ENCODE measurements at places on chromosomes 5 and 9.
A peak's percentile ranks its signal among the peaks of the same experiment; 100 is the strongest.

DNA sequence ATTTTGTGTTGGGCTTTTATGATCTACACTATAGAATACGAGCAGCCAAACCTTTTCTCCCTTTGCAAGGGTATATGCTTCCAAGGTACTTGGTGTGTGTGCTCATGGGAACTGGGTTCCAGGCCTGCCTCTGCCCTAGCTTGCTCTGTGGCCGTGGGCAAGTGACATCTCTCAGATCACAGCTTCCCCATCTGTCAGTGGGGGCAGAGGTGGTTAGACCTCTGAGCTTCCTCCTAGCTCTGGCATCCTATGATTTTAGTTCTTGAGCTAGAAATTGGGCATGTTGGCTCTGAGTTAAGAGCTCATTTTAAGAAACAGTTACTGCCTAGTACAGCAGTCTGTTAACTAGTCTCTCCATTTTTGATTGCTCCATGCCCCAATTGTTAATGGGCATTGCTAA is 12.5 kb upstream of the CCNJL start:
- no peak for ATAC-seq

DNA sequence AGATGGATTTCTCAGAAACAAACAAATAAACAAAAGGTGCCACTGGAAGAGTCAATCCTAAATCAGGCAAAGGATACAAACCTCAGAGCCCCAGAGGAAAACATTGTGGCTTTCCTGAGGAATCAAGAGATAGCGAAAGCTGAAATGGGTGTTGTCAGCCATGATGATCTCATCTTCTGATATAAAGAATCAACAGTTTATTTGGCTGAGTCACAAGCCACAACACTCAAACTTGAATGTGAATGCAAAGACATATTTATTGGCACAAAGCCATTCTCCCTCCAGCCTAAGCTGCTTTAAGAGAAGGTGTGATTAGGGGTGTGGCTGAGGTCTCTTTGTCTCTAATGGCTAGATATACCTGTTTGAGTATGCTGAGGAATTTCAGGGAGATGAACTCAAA is 73.3 kb upstream of the NREP start:
- peak; percentile 56 for ATAC-seq

DNA sequence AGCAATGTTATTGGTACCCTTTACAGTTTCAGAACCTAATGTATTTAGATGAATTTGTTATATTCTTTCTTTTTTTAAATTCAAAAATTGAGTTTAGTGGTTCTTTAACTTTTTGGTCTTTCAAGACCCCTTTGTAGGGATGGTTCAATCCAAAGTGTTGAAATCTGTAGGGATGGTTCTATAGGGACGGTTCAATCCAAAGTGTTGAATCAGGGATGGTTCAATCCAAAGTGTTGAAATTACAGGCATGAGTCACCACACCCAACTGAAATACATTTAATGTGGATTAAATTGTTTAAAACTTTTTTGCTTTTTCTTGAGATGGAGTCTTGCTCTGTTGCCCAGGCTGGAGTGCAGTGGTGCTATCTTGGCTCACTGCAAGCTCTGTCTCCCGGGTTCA is 30.6 kb downstream of the SNX2 start:
- no peak for ATAC-seq

DNA sequence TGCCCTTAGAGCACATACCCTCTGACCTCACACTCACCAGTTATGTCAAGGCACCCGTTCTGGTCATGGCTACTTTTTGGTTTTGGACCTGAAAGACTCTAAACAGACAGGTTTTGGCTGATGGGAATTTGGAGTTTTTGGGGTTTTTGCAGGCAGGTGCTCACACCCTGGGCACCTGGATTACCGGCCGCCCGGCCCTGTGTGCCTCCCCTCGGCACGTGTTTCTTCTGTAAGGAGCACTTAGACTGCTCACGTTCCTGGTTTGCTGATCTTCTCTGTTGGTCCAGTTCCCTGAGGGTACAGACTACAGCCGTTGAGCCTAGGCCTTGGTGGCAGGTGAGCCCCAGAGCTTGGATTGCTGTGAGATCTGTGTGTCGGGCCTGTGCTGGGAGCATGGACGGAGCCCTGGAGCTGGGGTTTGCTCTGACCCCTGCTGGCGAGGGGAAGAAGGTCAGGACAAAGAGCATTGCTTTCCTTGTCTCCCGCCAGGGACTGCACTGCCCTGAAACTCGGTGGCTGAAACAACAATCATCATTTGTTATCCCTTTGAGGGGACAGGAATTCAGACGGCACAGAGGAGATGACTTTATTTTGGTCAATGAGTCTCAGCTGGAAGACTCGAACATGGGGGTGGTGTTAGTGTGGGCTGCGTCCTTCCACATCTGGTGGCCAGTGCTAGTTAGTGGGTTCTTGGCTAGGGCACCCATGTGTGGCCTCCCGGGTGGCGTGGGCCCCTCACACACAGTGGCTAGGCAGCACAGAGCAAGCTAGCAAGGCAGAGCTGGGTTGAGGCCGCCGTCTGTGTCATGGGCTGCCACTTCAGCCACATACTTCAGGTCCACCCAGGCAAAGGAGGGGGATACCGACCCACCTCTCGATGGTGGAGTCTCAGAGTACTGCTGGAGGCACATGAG is 76.4 kb downstream of the EHMT1 start:
- ATAC-seq, result peak; percentile 91

DNA sequence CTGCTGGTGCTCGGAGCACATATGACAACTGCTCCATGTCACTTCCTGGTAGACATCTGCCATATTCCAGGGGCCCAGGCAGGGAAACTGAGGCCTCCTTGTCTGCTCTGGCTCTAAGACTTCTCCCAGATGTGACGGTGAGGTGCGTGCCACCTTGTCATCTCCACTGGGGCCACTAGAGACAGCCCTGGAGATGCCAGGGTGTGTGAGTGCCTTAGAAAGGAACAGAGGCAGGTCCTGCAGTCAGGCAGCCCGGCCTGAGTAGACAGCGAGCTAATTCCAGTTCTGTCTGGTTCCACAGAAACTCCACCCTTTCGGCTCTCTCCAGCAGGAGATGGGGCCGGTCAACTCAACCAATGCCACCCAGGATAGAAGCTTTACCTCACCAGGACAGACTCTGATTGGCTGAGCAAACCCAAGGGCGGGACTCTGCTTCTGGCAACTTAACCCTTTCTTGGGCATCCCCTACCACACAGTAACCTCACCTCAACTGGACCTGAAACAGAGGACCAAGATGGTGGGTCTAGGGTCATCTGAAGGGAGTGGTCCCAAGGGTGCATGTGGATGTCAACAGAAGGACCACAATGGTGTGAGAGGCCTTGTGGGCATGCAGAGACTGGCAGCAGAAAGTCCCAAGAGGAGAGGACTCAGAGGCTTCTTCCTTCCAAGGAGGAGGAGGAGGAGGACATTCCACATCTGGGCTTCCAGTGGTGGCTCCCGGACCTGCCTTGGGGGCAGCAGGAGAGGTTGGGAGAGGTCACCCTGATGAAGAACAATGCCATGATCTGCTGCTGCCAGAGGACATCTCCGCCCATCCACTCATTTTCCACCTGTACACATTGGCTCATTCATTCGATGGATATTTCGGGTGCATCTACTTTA is 77.7 kb downstream of the RGS3 start:
- peak; percentile 96 for ATAC-seq

DNA sequence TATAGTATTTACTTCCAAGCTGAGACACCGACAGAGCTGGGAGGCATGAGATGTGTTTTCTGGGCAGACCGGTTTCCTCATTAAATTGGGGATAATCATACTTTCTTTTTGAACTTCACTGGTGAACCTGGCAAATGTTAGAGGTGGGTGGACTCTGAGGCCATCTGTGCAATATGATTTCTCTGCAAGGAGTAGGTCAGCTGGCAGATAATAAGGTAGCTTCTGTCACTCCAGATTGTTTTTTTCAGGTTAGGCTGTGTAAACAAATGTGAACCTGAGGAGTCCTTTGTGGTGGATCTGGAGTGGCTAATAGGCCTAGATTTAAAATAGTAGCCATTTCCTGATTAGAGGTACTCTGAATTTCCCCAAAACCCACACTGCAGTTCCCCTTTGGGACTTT is 75.4 kb upstream of the S1PR3 start:
- ATAC-seq, result no peak

DNA sequence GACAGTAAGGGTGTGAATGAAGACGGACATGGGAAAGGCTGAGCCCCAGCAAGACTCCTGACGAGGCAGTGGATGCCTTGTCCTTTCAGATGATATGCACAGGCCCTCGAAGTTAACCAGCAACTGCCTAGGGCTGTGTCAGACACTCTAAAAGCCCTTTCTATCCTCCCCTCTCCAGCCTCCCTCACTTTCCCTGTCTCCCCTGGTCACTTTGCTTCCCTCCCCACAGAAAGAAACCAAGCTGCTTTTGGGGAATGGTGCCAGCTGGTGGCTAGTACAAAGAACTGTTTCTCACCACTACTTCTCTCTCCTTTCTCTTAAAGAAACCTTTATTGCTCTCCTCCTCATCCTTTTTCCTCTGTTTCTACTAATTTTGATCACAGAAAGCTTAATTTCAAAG is 21.4 kb downstream of the LHFPL2 start:
- ATAC-seq, result peak; percentile 45

DNA sequence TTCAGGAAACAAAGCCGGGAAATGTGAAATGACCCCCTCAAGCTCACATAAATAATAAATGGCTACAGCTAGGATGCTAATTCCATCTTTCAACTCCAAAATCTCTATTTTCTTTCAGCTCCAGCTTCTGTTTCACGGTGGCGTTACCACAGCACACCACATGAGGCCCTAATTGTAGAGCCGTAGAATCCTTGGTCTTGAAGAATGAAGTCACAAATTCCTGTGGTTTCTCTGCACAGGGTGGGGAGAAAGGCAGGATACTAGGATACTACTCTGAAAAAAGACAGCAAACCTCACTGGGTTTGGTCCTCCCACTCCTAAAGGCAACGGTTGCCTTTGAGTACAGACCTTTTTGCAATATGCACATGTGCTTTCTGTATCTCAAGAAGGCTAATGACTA is 13.9 kb upstream of the RARS1 start:
- peak; percentile 100 for ATAC-seq

GRCh38 chr9:75101004-75101588 is 12.8 kb downstream of the OSTF1 start:
- ATAC-seq, result no peak

GRCh38 chr9:85640425-85640824 is 101.3 kb downstream of the AGTPBP1 start:
- ATAC-seq, result no peak

DNA sequence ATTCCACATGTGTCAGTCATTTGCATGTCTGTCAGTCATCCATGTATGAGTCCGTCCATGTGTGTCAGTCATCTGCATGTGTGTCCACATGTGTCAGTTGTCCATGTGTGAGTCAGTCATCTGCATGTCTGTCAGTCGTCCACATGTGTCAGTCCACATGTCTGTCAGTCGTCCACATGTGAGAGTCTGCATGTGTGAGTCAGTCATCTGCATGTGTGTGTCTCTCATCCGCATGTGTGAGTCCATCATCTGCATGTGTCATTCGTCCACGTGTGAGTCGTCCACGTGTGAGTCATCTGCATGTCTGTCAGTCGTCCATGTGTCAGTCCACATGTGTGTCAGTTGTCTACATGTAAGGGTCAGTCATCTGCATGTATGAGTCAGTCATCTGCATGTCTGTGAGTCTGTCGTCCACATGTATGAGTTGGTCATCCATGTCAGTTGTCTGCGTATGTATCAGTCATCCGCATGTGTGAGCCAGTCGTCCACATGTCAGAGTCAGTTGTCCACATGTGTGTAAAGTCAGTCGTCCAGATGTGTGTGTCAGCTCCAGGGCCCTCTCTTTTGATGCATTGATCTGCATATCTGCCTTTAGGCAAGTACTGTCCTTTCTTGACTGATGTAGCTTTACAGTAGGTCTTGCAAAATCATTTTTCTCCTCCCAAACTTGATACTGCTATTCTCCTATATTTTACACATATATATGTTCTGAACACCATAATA is 72.5 kb upstream of the CACNA1B start:
- ATAC-seq, result no peak

GRCh38 chr5:135069895-135070657 is 36.0 kb upstream of the PITX1 start:
- ATAC-seq, result no peak

GRCh38 chr5:360257-361027 is 38.9 kb downstream of the AHRR start:
- ATAC-seq, result no peak

DNA sequence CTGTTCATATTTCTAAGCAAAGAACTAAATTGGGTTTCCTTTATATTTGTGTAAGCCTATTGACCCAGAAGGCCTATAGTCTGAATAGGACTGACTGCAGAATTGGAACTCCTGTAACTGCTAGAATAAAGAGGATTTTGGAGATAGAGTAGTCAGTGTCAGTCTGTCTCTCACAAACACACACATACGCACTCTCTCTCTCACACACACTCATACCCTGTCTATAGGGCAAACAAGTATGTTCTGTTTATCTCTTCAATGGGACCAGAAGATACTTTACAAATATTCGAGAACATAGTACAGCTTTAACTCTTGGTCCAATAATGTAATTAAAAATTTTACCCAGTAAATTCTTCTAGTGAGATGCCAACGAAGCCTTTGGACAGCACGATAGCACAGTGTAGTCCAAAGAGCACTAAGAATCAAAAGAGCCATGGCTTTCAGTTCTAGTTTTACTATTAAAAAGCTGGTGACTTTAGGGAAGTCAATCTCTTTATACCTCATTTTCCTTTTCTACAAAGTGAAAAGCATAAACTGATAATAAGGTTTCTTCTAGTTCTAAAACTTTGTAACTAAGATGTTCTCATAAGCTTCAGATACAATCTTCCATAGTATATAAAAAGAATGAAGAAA is 19.3 kb downstream of the ABHD17B start:
- no peak for ATAC-seq

DNA sequence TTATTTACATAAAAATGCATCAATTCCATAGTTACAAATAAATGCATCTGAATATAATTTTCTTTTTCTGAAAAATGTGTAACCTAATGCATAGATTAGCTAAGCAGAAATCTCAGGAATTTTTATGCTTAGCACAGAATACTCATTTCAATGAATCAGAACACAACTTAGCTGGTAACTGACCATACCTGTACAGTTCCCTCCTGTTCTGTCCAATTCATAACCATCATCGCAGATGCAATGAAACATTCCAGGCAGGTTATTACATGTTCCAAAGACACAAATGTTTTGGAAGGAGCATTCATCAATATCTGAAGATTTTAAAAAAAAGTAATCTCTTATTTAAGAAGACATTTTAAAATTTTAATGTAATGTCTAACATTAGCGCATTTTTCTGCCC is 219.4 kb downstream of the FBN2 start:
- ATAC-seq, result no peak

GRCh38 chr5:124708086-124708485 is 38.4 kb downstream of the ZNF608 start:
- ATAC-seq, result no peak

DNA sequence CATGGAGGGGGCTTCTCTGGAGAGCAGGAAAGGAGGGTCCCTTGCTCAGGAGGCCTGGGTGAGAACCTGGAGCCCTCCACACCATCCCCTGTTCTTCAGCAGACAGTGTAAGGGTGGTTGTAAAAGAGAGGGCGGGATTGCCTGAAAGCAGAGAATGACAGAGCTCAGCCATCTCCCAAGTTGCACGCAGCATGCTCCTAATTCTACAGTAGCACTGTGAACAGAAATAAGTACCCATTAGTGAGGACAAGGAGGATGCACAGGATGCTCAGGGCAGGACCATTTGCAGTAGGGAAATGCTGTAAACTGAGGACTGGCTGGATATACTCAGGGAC is 8.4 kb downstream of the CCDC69 start:
- ATAC-seq, result no peak

Data from SK-N-SH treated with all-trans-retinoic acid at 6 μM for 48 hours (cell line).